GM23338 (cell line): ENCODE measurements at places on chromosomes 6 and 20. TPM values are rescaled to one million over a fixed set of nuclear protein-coding genes. Genes with fewer than 3 reads are reported as not detected.

DNA sequence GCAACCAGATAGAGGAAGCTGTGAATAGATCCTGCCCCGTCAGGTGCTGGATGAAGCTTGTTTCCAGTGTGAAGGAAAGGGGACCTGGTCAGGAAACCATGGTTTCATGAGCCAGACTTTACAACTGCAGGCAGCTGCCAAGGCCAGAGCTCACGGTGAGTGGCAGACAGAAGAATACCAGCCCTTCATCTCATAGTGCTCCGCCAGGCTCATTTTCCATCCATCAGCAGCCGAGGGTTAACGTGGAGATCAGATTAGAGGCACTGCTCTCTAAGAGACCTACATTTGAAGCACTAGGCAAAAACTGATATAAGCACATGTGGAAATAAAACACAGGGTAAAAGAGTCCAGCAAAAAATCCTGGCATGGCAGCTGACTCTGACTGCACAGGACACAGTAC, 172.4 kb downstream of the CD24 start:
- no peak for DNase-seq

DLGAP4 gene
- 34.9 and 46.1 TPM in 2 replicates for total RNA-seq

- DNase-seq = no peak
Measured at GRCh38 chr6:35681298-35681697, 7.4 kb downstream of the FKBP5 start.

- DNase-seq = no peak
Measured at GRCh38 chr6:157795841-157796240, 27.2 kb upstream of the SNX9 start.
